ENCODE measurements at places on chromosomes 7 and 10. TPM values are rescaled to one million over a fixed set of nuclear protein-coding genes. Genes with fewer than 3 reads are reported as not detected.
A peak's percentile ranks its signal among the peaks of the same experiment; 100 is the strongest.

Gene GSAP
- 1.9 TPM for total RNA-seq

Gene UNC5B
- 0.02 TPM for total RNA-seq

Gene ADAP1
- 16.1 TPM for total RNA-seq

Gene HGF
- total RNA-seq = not detected

Gene SPACDR
- total RNA-seq = 3.9 TPM

Gene DUS4L
- 12.4 TPM for total RNA-seq

Gene BTBD16
- not detected for total RNA-seq

Gene PNLIPRP1
- not detected for total RNA-seq

Gene LIPF
- total RNA-seq = not detected

Gene VAX1
- not detected for total RNA-seq

Gene LOXL4
- total RNA-seq = not detected

Gene EPHB6
- 11.0 TPM for total RNA-seq

Gene ACSL5
- total RNA-seq = 30.1 TPM

DNA sequence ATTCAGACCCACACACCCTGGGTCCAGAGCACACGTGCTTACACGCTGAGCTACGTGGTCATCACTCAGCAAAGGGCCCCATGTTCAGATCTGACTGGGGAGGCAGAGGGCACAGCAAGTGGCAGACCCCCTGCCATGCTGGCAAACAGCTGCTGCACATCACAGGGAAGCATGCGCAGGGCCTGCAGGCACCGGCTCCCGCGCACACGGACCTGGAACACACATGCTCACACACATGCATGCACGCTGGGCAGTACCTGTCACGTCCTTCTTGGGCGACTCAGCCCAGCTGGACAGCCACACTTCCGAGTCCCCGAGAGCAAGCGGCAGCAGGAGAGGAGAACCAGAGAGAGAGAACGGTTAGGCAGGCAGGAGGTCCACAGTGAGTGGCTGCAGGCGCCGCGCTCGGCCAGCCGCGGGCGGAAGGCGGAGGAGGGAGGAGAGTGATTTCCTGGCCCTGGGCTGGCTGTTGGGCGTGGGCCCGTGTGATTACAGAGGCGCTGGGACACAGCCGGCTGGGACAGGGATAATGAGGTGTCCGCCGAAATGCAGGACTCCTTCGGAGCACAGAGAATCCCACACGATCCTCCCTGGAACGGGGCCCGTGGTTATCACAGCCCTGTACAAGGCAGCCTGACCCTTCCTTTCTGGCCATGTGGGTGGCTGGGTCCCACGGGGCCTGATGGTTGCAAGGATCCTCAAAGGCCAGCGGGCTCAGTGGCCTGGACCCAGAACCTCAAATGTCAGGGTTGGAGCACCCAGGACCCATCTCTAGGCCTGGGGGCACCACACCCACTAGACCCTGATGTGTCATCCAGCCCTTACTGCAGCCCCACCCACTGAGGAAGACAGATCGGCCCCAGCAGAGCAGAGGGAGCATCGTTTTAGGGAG, 175.1 kb downstream of the NEURL1 start:
- peak; percentile 22 for DNase-seq

- DNase-seq = no peak
Measured at GRCh38 chr7:21641546-21641945, 98.7 kb downstream of the DNAH11 start.

DNA sequence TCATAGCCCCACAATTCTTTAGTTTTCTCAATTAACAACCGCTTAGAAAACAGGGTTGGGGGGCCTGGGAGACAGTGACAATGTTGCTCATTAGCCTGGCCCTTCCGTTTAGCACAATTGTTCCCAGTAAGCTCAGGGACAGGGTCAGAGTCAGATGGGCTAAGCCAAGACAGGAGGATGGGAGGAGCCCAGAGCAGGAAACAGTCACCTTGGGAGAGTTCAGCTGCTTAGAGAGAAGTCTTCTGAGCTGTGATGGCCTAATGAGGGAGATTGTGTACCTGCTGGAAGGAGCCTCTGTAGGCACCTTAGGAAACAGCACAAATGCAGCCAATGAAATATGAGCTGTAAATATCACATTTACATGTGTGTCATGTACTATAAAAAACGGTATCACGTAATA, 35.9 kb downstream of the SVOPL start:
- no peak for DNase-seq

DNA sequence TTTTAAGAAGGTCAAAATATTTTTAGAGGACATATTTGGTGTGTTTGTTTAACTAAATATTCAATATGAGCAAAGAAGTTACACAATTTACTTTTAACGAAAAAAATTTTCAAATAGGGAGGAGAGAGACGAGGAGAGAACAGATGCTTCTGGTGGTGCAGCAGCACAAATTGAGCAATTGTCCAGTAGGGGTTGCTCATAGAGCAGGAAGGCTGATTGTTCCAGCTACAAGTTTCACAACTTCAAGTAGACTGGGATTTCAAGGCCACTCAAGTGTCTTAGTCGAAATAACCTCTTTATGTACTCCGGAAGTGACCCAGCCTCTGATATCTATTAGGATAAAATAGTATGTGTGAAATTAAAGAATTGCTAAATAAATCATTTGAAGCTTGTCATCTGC, 197.9 kb downstream of the HDAC9 start:
- DNase-seq = no peak

DNA sequence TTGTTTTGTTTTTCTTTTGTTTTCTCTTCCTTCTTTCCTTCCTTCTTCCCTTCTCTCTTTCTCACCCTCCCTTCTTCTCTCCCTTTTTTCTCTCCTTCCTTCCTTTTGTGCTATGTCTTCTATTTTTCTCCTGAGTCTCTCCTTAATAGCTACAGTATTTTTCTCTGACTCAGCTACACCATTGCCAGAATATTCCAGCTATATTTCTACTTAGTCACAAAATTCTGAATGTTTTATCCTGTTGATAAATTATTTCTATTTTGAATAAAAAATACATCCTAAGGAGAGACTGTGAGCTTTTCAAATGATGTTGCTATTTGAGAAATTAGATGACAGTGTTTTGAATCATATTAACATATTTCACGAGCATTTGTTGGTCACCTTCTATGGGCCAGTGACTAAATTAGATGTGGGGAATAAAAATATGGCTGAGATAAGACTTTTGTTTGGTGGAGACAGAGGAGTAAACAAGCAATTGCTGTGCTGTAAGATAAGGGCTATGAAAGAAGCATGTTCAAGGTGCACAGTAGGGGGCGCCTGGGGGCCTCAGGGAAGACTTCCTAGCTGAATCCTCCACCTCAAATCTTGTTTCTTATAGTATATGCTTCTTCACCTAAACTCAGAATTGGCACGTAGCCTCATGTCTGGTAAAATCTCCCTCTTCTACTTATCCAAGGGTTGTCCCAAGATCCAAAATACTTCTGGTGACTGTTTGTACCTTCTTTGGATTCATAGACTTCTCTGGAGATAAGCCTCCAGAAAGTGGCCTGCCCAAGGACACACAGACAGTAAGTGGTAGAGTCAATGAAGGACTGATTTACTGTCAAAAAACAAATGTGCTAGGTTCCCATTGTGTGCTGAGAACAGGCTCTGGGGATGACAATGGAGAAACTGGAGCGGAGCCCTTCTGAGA, 115.5 kb upstream of the CREB5 start:
- peak; percentile 60 for DNase-seq

DNA sequence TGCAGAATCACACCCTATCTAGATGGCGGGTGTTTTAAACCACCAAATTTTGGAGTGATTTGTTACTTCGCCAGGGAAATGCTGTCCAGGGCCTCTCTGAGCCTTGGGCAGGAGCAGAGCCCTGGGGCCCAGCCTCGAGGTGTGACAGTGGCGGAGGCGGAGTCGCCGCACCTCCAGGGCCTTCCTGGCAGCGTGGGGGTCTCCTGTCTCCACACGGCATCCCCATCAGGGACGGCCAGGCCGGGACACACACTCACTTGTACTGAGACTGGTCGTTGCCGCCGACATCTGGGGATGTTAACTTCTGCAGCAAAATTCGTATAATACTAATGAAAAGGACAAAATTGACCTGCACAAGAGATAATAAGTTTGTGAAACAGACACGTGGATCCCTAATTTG, 110.7 kb downstream of the VIPR2 start:
- no peak for DNase-seq

GRCh38 chr7:137351941-137352340, 8.4 kb upstream of the PTN start:
- no peak for DNase-seq

DNA sequence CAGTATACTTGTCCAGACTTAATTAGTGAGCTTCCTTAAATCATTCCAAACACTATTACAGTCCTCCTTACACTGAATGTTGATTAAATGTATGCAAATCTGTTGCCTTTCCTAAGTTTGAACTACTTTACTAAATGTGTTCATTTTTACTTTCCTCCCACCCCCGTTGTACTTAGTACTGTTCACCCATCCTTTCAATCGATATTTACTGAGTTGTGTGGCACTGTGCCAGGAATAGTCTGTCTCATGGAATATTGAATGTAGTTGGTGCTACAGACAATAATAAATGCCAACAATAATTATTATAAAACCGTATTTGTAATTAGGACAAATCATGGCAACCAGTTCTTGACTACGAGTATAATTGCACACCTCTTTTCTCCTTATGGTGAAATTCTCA, 335.7 kb downstream of the GPR37 start:
- no peak for DNase-seq

DNA sequence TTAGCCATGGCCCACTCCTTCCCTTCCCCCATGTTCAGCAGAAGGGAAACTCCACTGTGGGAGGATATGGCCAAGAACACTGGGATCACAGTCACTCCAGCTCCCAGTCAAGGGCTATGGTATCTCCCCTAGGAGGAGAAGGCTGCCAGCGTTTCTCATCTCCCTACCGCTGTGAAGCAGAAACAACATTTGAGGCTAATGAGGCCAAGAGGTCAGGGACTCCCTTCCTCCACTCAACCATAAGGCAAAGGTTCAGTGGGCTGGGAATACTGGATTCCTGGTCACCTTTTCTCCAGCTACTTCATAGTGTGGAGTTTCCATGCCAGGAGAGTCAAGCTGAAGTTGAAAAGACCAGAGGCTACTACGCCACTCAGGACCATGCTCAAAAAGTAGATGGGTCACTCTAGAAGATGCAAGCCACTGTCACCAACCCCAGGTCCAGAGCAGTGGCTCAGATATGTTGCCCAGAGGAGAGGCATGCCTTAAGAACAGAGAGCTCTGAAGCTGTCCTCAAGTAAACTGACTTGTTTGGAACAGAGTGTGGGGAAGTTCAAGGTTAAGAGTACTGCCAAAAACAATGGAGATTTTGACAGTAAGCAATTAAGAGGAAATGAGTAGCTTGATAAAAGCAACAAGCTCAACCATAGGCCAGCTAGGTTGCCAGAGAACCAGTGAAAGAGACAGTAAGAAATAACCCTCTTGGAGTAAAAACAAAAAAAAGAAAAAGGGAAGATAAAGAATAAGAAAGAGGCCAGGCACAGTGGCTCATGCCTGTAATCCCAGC, 3.8 kb upstream of the TMEM140 start:
- no peak for DNase-seq

DNA sequence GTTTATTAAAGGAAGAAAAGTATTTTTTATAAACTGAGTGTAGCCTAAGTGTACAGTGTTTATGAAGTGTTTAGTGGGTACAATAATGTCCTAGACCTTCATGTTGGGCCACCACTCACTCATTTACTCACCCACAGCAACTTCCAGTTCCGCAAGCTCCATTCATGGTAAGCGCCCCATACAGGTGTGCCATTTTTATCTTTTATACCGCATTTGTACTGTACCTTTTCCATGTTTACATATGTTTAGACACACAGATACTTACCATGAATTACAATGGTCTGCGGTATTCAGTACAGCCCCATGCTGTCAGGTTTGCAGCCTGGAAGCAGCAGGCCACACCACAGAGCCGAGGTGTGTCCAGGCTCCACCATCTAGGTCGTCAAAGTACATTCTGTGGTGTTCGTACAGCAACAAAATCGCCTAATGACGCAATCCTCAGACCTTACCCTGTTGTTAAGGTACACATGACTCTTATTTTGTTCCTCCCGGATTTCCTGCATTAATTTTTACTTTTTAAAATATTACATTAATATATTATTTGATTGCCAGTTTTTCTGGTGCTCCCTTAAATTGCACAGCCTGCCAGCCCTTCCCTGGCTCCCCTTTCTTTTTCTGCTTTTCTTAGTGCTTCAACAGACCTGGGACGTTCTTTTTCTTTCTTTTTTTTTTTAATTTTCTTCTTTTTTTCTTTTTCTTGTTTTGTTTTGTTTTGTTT, 881 bp upstream of the SSBP1 start:
- DNase-seq = peak; percentile 13

DNA sequence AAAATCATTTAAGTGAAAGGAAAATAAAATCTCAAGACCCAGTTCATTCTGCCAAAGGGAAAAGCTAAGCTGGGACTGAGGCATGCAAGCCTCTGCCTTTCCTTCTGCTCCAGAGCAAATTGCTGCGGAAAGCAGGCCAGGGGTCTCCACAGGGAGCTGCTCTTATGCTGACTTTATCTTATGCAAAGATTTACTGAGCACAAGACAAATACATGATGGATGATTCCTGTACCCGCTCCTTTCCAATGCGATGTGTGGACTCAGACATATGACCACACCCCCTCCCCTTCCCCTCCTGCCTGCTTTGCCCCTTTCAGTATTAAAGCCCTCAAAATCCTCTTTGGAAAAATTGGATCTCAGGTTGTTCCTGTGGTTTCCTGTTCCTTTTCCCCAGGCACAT, 74.2 kb upstream of the INSIG1 start:
- no peak for DNase-seq

DNA sequence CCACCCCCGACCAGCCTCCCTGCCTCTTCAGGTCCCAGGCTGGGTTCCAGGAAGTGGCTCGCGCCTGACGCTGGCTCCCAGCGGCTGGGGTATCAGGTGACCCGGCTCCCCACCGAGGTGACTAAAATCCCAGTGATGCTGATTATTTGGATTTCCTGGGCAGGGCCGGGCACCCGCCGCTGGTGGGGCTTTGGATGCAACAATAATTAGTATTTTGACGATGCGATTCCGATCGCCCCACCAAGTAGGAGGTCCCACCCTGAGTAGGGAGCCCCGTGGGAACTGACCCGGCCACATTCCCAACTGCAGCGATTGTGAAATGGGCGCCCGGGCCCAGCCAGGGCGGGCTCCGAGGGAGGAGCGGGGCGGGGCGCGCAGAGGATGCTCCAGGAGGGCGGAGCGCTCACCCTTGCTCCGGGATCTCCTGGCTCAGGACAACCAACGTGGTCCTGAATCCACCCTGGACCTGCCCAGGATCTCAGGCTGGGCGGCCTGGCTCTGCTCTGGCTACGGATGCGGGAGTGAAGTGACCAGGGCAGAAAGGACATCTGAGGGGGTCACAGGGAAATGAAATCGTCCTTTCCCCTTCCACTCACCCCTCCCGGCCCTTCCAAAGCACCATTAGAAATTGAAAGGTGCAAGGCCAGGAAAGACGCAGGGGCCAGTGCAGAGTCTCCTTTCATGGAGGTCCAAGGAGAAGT, 32.6 kb downstream of the DUSP5 start:
- peak; percentile 50 for DNase-seq

All from activated CD4-positive, alpha-beta memory T cell treated with anti-CD3 and anti-CD28 coated beads for 36 hours (primary cell).